ENCODE measurements at places on chromosomes 5 and 9. TPM values are rescaled to one million over a fixed set of nuclear protein-coding genes. Genes with fewer than 3 reads are reported as not detected.

Gene ABO
- total RNA-seq, result not detected

Gene AJM1
- total RNA-seq, result 4.6 TPM

Gene OTP
- total RNA-seq, result 0.05 TPM

Gene IFNW1
- total RNA-seq, result not detected

Gene LMBRD2
- 1.6 TPM for total RNA-seq

Gene INSL4
- total RNA-seq, result 15.8 TPM

Gene TMEFF1
- 1.1 TPM for total RNA-seq

Gene ADGRV1
- total RNA-seq, result 0.62 TPM

Gene NPR3
- total RNA-seq, result 19.6 TPM

Gene C6
- total RNA-seq, result not detected

Gene SLC34A3
- 0.28 TPM for total RNA-seq

Gene ORM2
- total RNA-seq, result not detected

Gene TNFSF8
- not detected for total RNA-seq

Gene NME5
- not detected for total RNA-seq

Gene HMHB1
- not detected for total RNA-seq

Gene PAEP
- 0.45 TPM for total RNA-seq

Gene IFNK
- not detected for total RNA-seq

Gene ADAMTSL2
- not detected for total RNA-seq

Gene NTMT1
- total RNA-seq, result 104 TPM

Gene ZNF658
- total RNA-seq, result 2.0 TPM

Gene LCN9
- not detected for total RNA-seq

Gene PRRT1B
- 0.35 TPM for total RNA-seq

Gene CYLC2
- not detected for total RNA-seq

Gene TMOD1
- 2.1 TPM for total RNA-seq

Gene LRRC19
- total RNA-seq, result not detected

Gene PCA3
- not detected for total RNA-seq

Gene FAM193B
- 29.0 TPM for total RNA-seq

Gene FGF18
- 1.2 TPM for total RNA-seq

Gene TXNDC8
- not detected for total RNA-seq

Gene TERT
- total RNA-seq, result 2.6 TPM

Gene PDE8B
- 1.4 TPM for total RNA-seq

Gene IRX2
- total RNA-seq, result 2.1 TPM

Gene PSIP1
- 55.6 TPM for total RNA-seq

Gene TIMD4
- 1.6 TPM for total RNA-seq

Gene FGFR4
- total RNA-seq, result 25.5 TPM

Gene ECM2
- 0.15 TPM for total RNA-seq

Gene ZNF454
- not detected for total RNA-seq

Gene GAPVD1
- total RNA-seq, result 12.2 TPM

Gene GABRB2
- total RNA-seq, result not detected

Gene GMCL2
- total RNA-seq, result not detected

Gene OR1J2
- not detected for total RNA-seq

Gene SEC24A
- 15.7 TPM for total RNA-seq

Gene EPB41L4A
- total RNA-seq, result 2.3 TPM

Gene TMEM252
- not detected for total RNA-seq

Gene PCDHB13
- total RNA-seq, result 0.05 TPM

Gene PCDHGB5
- 2.5 TPM for total RNA-seq

Gene PCDHA4
- 1.5 TPM for total RNA-seq

Gene NTNG2
- total RNA-seq, result 3.1 TPM

Gene PRLR
- total RNA-seq, result 0.02 TPM

Gene PAPPA
- 30.6 TPM for total RNA-seq

Gene MYMK
- total RNA-seq, result not detected

Gene LECT2
- not detected for total RNA-seq

Gene NEUROG1
- total RNA-seq, result not detected

Gene CDX1
- total RNA-seq, result not detected

Gene LHX6
- total RNA-seq, result 2.1 TPM

Gene GRM6
- total RNA-seq, result not detected

Gene TMEM174
- total RNA-seq, result not detected

Gene NR4A3
- 2.9 TPM for total RNA-seq

Gene CTXN3
- total RNA-seq, result not detected

Gene SPINK7
- not detected for total RNA-seq

Measured in A549 treated with Mapracorat at 1 μM for 4 hours (cell line).